ENCODE measurements at places on chromosomes 13 and 19.

GRCh38 chr13:114047358-114047881 is 73.5 kb upstream of the C13orf46 start:
- no peak for DNase-seq

DNA sequence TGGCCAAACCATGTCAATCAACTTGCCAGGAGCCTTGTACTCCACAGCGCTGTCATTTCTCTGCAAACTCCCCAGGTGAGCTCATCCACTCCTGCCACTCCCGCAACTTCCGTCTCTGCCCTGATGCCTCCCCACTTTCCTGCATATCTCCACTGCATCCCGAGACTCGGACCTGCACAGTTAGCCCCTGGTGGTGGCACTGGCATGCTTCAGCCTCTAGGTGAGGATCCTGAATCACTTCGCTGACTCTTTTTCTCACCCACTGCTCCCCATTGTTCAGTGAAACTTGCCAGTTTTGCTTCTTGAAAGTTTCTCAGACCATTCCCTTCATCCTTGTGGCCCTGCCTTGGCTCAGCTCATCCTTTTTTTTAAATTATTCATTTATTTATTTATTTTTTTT is 3.4 kb upstream of the CTU1 start:
- no peak for DNase-seq

DNA sequence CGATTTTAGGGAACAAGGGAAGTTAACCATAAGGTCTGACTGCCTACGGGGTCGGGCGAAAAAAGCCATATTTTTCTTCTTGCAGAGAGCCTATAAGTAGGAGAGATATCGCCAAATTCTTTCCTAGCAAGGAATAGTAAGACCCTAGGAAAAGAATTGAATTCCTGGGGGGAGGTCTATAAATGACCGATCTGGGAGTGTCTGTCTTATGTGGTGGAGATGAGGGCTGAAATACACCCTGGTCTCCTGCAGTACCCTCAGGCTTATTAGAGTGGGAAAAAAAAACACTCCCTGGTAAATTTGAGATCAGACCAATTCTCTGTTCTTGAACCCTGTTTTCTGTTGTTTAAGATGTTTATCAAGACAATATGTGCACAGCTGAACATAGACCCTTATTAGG is 447.5 kb upstream of the ATXN8OS start:
- no peak for DNase-seq

GRCh38 chr19:290372-291005 is 714 bp downstream of the PLPP2 start:
- DNase-seq: no peak

DNA sequence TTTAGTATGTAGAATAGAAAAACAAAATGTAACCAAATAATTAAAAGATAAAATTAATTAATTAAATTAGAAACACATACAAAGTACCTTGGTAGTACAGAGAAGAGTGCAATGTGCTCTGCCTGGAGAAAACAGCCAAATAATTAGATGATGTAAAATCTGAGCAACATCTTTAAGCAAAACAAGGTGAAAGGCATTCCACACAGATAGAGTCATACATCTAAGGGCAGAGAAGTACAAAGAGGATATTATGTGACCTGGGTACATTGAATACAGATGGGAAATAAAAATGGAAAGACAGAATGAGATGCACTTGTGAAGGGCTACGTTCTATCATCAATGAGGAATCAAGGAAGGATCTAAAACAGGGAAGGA is 25.2 kb upstream of the FNDC3A start:
- no peak for DNase-seq

DNA sequence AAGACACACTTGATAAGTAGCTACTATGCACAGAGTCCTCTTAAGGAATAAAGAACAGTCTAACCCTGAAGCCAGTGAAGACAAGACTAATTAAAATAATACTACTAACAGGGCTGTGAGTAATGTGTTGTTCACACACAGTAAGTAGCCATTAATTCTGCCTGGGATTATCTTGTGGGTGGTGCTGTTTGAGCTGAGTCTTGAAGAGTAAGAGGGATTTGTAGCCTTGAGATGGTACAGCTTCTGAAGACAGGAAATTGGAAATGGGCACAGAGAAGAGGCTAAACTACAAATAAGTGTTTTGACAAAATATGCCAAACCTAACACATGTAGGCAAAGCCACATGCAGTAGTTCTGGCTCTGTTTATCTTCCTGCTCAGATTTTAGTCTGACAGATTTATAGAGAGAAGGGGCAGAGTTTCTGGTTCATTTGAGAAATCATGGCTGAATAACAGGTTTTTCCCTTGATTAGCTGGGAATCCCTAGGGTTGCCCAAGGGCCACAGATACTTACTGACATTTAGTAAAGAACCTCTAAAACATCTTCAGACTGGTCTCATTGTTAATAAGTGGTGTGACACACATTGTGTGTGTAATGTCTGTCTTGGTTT is 38.0 kb downstream of the ITGBL1 start:
- no peak for DNase-seq

GRCh38 chr13:50715402-50716146 is 127.9 kb downstream of the DLEU7 start:
- DNase-seq: no peak

DNA sequence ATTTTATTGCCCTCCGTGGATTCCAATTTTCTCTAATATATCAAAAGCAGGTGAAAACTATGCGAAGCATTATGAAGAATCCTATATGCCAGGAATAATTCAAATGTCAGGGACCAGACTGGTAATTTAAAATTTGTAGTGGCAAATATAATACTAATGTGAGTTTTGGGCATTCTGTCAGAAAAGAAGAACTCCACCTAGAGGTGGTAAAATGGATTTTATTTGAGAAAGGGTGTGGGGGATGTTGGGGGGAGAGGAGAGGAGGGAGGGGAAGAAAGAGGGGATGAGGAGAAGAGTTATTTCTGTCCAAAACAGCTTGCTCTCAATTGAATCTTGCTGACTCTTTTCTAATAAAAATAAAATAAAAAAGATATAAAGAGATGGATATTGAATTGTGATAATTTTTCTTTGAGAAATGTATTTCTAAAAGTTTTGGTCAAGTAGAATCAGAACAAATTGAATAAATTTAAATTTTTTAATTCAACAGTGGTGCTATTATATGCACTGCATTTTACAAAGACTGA is 929.3 kb upstream of the SLITRK5 start:
- no peak for DNase-seq

DNA sequence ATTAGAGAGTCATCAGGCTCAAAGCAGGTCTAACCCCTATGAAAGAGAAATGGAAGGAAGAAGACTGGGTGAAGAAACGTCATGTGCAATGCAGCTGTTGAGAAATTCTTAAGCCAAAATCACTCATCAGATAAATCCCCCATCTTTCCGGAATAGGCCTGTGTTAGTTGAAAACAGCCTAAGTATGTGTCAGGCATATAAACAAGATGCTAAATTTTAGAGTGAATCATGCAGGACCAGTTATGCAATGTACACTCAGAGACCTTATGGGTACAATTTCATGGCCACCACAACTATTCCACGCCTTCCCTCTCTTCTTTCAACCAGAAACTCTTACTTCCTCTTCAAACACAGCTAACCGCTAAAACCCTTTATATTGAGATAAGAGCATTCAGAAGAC is 717.7 kb upstream of the ATXN8OS start:
- DNase-seq: no peak

DNA sequence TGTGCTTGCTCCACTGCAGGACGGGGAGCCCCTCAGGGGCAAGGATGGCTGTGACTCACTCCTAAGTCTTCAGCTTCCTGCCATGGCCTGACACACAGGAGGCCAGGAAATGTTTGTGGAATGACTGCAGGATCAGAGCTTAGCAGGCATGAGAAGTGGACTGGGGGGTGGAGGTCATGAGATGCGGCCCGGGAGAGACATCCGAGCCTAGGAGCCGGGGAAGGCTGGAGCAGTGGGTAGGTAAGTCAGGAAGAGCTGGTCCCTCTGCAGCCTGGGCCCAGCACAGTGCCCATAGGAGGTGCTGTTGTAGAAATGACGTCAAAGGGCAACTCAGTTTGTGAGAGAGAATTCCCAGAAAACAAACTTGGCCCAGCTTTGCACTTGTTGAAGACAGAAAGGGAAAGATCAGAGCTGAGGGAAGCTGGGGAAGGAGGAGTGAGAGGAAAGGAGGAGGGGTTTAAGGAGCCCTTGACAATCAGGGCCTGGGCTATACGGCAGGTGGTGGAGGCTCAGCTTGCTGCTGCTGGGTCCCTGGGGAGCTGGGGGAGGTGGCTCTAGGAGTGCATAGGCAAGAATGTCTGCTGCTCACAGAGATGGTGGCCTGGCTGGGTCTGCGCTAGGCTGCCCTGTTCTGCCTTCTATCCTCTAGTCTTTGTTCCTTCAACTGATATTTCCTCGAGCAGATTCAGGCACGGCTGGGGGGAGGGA is 18.5 kb downstream of the POU2F2 start:
- DNase-seq: no peak

DNA sequence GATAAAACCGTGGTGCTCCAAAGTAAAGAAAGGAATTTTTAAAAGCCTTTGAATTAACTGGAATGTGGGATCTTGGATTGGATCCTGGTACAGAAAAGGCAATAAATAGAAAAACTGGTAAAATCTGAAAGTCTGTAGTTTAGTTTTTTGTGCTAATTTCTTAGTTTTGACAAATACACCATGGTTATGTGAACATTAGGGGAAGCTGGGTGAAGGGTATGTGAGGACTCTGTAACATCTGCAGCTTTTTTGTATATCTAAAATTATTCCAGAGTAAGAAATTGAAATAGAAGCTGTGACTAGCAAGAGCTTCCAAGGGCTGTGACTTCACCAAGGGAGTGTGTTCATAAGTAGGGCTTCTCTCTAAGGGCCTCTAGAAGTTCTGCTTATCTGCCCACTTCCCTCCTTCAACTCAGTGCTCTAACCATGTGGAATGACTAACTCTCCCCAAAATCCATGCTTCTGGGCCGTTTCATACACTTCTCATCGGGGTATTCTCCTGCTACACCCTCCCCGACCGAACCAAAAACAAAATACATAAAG is 26.5 kb downstream of the ARHGAP35 start:
- DNase-seq: no peak

- DNase-seq: no peak
Measured at GRCh38 chr13:84405286-84405685, 523.0 kb upstream of the SLITRK1 start.

GRCh38 chr19:55156202-55157063 is 1.1 kb downstream of the TNNI3 start:
- no peak for DNase-seq
